ENCODE measurements at places on chromosomes 3 and 15.

GRCh38 chr15:54322341-54322740 is 344.1 kb downstream of the UNC13C start:
- no peak for DNase-seq

DNA sequence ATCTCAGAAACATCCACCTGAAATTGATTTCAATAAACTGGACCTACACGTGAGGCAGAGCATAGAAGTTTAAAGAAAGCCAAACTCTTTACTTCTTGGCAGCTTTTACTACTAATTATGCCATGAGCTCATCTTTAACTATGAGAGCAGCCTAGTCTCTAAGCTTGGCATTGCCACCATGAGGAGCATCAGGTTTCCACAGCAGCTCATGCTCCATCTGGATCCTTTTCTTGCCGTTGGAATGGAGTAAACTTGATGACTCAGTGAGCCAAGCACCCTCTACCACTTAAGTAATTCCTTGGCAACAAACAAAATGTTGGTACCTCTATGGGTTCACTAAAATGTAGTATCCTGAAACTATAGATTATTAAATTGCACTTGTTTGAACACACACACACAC is 583.2 kb downstream of the EPHA3 start:
- DNase-seq, result no peak

- no peak for DNase-seq
These were observed 122.3 kb upstream of the PTPRG start for GRCh38 chr3:61439122-61439458.

DNA sequence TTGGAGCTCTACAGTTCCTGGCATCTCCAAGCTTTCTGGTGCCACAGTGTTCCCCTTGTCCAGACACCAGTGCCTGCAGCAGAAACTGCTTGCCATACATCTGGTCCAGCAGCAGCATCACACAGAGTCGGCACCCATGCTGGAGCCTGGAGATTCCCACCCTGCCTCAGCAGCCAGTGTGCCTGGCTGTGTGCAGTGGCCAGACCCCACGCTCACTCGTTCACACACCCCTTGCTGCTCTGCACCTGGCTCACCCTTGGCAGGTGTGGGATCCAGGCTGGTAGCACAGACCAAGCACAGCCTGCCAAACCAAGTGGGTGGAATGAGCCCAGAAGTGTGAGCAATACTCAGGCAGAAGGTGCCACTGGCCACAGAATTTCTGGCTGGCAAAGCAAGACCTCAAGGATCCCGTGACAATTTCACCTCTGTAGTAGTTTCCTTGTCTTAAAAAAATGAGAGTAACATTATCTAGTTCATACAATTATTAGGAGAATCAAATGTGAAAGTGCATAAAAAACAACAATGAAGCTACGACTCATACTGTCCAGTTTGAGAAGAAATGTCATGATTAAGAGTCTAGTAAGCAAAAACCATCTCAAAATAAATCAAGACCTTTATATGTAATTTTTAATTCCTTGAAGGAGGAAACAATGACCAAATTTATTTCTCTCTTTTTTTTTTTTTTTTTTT is 22.9 kb upstream of the ZBED2 start:
- DNase-seq, result no peak

GRCh38 chr15:44308415-44308814 is 19.9 kb downstream of the GOLM2 start:
- no peak for DNase-seq

- DNase-seq, result no peak
These were observed 40.4 kb upstream of the SMAD3 start for GRCh38 chr15:67024998-67025368.

GRCh38 chr3:135218304-135218703 is 423.2 kb downstream of the EPHB1 start:
- no peak for DNase-seq

DNA sequence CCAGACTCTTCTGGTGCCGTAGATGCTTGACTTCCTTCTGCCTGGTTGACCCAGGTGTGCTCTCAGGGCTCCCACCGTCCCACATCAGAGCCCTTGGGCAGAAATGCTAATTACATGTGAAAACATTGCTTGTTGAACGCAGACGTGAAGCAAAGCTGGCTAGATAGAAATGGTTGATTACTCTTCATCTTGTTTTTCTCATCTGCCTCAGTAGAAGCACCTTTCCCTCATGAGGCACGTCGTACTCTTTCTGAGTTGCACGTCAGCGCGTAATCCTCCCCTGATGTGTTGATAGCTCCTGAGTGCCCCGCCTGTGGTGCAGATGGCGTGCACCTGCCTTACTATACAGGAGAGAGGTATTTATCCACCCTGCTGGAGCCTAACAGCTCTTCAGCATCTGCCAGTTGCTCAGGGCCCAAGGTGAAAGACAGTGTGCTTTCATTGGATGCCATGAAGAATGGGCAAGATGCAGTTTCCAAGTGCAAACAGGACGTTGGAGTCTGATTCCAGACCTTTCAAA is 18.1 kb downstream of the MAP6D1 start:
- DNase-seq, result no peak

DNA sequence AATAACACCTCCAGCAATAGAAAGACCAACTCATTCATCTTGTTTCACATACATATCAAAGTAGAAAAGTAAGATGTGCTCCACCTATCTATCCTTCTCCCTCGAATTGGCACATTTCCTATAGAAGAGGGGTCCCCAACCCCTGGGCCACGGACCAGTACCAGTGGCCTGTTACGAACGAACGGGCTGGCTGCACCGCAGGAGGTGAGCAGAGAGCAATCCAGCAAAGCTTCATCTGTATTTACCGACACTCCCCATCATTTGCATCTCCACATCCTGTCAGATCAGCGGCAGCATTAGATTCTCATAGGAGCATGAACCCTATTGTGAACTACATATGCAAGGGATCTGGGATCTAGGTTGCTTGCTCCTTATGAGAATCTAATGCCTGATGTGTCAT is 95.0 kb upstream of the CGNL1 start:
- DNase-seq, result no peak

DNA sequence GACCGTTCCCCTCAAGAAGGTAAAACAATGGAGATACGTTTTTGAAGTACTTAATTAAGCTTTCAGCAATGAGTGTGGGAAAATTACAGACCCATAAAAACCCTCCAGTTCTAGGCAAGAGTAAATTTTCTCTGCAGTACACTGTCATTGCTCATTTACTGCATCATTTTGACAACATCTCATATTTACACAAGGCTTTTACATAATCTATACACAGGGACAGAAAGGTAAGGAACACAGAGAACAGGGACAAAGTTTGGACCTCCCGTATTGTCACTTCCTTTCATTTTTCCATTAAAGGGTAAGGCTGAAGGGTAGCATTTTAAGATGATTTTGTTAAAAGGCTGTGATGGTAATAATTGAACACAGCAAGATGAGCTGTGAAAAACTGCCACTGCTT is 7.4 kb upstream of the HGD start:
- no peak for DNase-seq

- DNase-seq, result no peak
These were observed 25.7 kb upstream of the ANO10 start for GRCh38 chr3:43647331-43648166.

Measured in hippocampal formation (tissue), 2 donors.